ENCODE measurements at places on chromosomes 7 and 10.

GRCh38 chr10:50991456-50992355 lies 82.6 kb upstream of the PRKG1 start:
- DNase-seq: no peak

GRCh38 chr10:73215749-73216148 lies 31.3 kb downstream of the DNAJC9 start:
- DNase-seq: no peak

DNA sequence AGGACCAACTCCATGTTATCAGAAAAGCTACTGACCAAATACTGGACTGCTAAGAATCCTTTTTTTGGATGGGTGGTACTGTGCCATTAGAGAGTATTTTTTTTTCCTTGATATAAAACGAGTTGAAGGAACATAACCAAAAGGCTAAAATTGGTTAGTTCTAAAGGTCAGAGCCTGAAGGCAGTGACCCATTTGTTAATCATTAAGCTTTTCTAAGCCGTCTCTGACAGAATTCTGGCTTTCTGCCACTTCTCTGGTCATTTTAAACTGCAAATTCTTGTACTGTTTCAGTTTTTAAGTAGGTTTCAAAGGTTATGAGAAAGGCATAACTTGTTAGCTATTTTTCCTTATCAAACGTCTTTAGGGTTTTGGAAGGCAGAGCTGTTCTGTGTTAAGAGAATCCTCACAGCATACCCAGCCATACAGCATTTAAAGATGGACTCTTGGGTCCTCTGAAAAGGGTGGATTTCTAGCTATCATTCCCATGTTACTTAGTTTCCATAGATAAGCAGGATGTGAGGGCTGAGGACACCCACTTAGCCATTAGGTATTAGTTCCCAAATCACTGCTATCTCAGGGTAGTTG lies 196.8 kb downstream of the RNLS start:
- DNase-seq: peak; percentile 70

DNA sequence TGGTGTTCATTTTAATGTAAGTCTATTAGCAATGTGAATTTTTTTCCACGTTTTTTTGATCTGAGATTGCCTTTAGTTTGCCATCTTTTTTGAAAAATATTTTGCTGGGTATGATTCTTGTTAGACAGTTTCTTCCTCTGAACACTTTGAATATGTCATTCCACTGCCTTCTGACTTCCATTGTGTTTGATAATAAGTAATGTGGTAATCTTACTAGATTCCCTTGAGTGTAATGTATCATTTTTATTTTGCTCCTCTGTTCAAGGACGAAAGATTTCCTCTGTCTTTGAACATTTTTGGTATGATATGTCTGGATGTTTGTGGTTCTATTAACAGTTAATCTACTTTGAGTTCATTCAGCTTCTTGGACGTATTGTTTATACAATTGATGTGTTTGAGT lies 371.4 kb downstream of the SUGCT start:
- peak; percentile 21 for DNase-seq

- no peak for DNase-seq
Measured at GRCh38 chr7:49885593-49886285, 112.3 kb downstream of the VWC2 start.

GRCh38 chr10:62011558-62011957 lies 110.1 kb downstream of the ARID5B start:
- no peak for DNase-seq

- DNase-seq: no peak
Measured at GRCh38 chr7:79227044-79227443, 226.4 kb downstream of the MAGI2 start.

DNA sequence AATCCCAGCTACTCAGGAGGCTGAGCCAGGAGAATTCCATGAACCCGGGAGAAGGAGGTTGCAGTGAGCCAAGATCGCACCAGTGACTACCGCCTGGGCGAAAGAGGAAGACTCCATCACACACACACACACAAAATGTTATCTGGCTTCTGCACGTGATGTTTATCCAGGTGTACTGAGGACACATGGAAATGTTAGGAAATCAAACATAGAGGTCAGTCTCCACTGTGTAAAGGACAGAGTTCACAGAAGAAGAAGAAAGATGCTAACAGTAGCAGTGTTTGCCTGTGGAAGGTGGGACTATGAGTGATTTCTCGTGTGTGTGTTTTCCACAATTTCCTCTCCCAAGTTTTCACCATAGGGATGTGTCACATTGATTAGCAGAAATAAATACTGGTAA lies 256.9 kb downstream of the ELMO1 start:
- DNase-seq: no peak

GRCh38 chr10:21166557-21167287 lies 269.6 kb upstream of the NEBL start:
- no peak for DNase-seq

GRCh38 chr7:157442456-157442855 lies 105.7 kb downstream of the DNAJB6 start:
- no peak for DNase-seq

DNA sequence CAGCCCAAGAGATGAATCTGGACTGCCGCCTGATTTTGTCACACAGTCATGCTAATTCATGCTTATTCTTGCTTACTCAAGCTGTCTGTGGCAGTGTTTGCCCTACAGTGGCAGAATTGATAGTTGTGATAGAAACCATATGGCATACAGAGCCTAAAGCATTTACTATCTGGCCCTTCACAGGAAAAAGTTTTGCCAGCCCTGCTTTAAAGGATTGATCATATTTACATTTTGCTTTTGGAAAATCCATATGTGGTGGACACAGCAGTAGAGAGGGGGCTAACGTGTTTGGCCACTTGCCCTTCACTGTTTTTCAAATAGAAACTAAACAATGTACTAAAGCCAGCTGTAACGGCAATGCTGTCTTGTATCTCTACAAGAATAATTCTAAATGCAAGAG lies 974.0 kb upstream of the GHITM start:
- DNase-seq: no peak

- DNase-seq: peak; percentile 53
Measured at GRCh38 chr10:60883187-60883586, 60.8 kb downstream of the RHOBTB1 start.

DNA sequence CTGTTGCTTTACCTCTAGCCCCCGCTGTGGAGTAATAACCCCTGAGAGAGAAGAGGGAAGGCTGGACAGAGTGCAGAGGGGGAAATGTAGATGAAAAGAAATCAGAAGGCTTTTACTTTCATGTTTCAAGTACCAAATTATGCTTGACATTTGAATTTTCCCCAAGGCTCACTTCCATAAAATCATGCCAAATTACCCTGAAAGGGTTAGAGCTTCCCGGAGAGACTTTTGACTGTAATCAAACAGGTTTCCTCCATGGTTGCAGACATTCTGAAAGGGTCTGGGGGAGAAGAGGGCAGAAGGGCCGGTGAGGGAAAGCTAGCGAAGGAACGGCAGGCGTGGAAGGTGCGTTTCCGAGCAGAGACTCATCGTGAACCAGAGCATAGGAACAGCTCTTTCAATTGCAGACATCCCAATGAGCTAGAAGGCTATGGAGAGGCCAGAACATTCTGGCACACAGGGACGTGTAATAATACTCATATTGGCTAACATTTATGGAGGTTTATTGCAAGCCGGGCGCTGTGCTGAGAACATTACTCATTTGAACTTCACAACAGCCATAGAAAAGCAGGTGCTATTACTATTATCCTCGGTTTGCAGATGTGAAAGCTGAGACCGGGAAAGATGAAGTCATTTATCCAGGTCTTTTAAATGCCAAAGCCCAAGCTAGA lies 620.8 kb upstream of the AUTS2 start:
- DNase-seq: no peak

GRCh38 chr7:127252377-127252713 lies 396 bp downstream of the GRM8 start:
- no peak for DNase-seq

GRCh38 chr7:114921631-114922025 lies 266 bp upstream of the MDFIC start:
- peak; percentile 35 for DNase-seq

GRCh38 chr10:132961787-132962622 lies 19.6 kb upstream of the CFAP46 start:
- DNase-seq: peak; percentile 75

DNA sequence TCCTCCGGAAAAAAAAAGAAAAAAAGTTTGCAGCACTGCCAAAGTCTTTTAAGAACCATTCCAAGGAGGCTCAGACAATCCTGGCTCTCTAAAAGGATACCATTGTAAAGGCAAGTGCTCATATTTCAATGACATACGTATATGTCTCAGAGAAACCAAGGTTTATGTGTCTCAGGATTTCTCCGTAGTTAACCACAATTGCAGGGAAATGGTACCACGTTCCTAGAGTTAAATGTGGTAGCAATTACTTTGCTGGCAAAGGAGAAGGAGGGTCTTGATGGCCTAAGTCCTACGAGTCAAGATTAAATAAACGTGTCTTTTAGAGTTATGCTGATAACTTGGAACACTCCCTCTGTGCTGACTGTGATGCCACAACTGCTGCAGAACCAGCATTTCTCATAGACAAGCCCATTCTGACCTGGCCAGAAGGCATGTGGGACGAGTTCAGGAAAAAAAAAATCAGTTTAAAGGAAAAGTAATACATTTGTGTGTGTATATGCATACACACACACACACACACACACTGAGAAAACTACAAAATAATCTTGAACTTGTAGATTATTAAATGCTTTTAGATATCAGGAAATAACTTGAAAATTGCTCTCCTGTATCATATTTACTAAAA lies 245.9 kb downstream of the FGFR2 start:
- no peak for DNase-seq

GRCh38 chr10:10208196-10208595 lies 809.5 kb upstream of the CELF2 start:
- no peak for DNase-seq

DNA sequence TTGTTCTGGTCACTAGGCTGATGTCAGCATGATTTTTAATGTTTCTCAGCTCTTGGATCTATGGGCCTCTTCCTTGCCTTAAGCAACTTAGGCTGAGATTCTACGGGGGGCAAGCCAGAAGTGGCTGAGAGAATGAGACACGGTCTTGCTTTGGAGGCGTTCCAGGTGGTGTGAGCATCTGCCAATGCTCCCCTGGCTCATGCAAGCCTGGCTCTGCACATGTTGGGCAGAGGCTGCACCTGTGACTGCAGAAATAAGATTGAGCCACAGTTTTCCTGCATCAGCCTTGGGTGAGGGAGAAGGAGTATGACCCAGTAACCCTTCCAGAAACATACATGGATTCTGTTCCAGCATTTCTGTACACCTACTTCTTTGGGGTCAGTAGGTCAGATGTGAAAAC lies 41.9 kb downstream of the C10orf120 start:
- no peak for DNase-seq

DNA sequence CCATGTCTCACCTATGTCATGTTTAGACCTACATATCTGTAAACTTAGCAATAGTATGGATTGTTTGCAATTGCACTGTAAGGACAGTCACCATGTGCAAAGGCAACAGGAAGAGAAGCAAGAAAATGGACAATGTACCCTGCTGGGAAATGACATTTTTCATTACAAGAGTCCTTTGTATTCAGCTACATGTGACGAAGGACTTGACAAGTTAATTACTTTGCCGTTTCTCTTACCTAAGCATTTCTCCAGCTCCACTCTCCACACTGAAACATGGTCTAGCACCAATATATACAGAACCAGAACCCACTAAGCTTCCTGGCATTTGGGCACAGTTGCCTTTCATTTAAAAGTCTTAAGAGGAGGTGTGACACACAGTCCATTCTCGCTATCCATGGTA lies 76.6 kb upstream of the PFKP start:
- no peak for DNase-seq

- no peak for DNase-seq
Measured at GRCh38 chr10:133163889-133164815, 4.1 kb downstream of the KNDC1 start.

- DNase-seq: no peak
Measured at GRCh38 chr7:95989301-95989700, 216.9 kb downstream of the DYNC1I1 start.

GRCh38 chr10:66819691-66820090 lies 106.1 kb upstream of the LRRTM3 start:
- no peak for DNase-seq

DNA sequence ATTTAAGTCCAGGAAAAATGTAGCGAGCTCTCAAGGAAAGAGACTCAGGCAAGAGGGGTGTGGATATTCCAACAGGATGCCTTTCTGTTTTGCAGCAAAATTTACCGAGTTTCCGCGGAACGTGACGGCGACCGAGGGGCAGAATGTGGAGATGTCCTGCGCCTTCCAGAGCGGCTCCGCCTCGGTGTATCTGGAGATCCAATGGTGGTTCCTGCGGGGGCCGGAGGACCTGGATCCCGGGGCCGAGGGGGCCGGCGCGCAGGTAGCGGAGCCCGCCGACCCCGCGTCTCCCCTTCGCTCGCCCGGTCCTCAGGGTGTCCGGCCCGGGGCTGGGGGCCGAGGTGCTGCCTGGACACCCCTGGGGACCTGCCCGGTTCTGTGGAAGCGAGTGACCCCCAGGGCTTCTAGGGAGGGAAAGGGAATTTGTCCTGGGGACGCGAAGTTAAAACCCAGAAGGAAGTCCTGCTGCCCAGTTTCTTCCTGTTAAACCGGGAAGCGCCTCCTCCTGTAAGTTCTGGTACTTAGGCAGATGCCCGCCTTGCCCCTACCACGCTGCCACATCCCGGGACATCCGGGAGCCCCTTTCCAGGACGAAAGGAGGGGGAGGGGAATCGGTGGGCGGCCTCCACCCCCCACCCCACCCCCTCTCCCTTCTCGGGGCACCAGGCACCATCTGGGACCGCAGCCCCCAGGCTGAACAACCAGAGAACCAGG lies 2.5 kb downstream of the VSTM2A start:
- DNase-seq: no peak

DNA sequence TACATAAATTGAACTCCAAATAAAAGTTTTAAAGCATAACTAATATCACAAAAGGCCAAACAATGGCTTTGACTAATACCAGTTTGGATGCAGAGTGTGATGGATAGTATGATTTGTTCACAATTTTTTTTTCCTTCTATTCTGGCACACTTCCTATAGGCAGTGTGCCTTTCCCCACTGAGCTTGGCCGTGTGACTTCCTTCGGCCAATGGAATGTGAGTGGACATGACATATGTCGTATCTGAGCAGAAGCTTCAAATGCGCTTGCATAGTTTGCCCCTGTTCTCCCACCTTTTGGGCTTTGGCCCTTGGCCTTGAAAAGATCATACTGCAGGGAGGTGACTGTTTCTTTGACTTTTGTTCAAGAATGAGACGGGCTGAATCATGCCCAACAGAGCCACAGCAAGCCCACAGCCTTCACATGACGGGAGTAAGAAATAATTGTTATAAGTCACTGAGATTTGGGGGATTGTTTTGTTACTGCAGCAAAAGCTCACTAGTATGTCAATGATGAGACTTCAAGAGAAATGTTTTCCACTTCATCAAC lies 279.9 kb upstream of the NEBL start:
- DNase-seq: no peak

GRCh38 chr10:132397671-132398565 lies 918 bp downstream of the PWWP2B start:
- peak; percentile 51 for DNase-seq

GRCh38 chr10:133261726-133262325 lies 14.8 kb downstream of the ADAM8 start:
- DNase-seq: peak; percentile 74

Data from ACHN (cell line).